ENCODE measurements at places on chromosomes 4 and X.

DNA sequence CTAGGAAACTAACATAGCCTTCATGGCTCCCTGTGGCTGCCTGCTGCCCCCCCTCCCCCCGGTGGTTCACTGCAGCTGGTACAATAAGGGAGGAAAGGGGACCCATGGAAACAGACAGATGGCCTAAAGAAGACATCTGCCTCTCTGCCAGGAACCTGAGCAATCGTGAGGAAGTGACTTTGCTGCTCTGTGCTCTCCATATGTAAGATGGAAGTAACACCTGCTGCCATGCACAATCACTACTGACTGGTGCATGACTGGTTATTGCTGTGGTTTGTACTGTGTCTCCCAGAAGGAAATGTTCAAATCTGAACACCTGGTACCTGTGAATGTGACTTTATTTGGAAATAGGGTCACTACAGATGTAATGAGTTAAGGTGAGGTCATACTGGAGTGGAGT lies 43.6 kb downstream of the CD99L2 start:
- no peak for DNase-seq

DNA sequence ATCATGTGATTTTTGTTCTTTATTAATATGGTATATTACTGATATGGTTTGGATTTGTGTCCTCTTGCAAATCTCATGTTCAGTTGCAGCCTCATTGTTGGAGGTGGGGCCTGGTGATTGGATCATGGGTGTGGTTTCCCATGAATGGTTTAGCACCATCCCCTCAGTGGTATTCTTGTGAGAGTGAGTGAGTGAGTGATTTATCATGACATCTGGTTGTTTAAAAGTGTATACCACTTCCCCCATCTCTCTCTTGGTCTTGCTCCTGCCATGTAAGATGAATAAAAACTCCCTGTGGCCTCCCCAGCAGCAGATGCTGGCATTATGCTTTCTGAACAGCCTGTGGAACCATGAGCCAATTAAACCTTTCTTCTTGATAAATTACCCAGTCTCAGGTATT lies 111.5 kb downstream of the TAB3 start:
- no peak for DNase-seq

GRCh38 chr4:74942918-74943253 lies 10.0 kb downstream of the PARM1 start:
- DNase-seq: no peak

GRCh38 chr4:140268186-140268841 lies 105.1 kb upstream of the SCOC start:
- DNase-seq: no peak

GRCh38 chr4:13084210-13084609 lies 399.9 kb downstream of the RAB28 start:
- DNase-seq: no peak

DNA sequence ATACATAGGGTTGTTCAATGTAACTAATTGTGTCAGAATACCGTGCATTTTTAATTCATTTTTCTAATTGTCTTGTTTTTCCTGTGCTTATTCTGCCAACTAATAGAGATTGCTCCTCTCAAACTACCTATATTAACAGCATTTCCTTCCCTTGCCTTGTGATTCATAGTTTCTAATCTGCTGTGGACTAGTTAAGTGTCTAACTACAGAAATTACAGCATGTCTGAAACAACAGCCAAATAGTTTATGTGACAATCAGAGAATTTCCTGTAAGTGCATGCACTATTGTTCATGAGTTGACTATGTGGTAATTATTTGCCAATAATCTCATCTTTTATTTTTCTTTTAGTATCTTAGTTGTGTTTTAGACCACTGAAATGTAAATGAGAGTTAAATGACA lies 4.1 kb upstream of the SEC24B start:
- DNase-seq: no peak

GRCh38 chr4:22190855-22191254 lies 242.3 kb upstream of the KCNIP4 start:
- no peak for DNase-seq

DNA sequence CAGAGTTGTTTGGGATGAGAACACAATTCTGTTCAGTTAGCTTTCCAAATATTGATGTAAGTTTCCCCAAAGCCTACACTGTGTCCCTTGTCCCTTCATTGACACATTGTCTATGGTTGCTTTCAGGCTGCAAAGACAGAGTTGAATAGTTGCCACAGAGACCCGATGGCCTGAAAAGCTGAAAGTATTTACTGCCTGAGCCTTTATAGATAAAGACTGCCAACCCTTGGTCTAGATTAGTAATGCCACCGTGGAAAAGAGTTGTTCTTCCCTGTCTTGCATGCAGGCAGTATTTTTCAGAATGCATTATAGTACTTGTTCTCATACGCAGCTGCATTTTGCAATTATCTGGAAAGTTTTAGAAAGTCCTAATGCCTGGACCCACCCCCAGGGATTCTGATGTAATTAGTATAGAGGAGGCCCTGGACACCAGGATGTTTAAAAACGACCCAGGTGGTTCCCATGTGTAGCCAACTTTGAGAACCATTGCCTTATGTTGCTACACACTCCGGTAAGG lies 180.8 kb downstream of the FRMPD4 start:
- DNase-seq: no peak
